COR-L47 (cell line): ENCODE measurements at places on chromosomes 4 and X.

GRCh38 chrX:110418316-110419235 is 59.9 kb downstream of the RTL9 start:
- no peak for DNase-seq

- no peak for DNase-seq
Measured at GRCh38 chrX:43968359-43968781, 4.8 kb downstream of the NDP start.

- no peak for DNase-seq
Measured at GRCh38 chr4:129264008-129264657, 168.2 kb downstream of the C4orf33 start.

- no peak for DNase-seq
Measured at GRCh38 chrX:38626296-38626695, 65.0 kb downstream of the TSPAN7 start.

DNA sequence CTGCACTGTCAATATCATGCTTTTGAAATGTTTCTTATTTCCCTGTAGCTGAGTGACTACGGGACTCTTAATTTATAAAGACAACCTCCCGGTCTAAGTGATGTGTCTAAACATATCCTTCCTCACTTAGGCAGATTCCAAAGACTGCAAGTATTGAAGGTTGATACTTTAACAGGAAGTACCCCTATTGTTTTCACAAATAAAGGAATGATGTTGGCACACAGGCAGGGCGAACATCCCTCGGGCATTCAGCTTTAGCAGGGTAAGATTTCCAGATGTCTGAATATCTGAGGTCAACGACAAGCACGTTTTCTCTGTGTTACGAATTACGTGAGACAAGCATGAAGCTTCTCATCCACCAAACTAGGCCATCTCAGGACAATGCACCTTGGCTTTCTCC is 638.0 kb upstream of the FRG1 start:
- no peak for DNase-seq

- DNase-seq = no peak
Measured at GRCh38 chr4:152340818-152341217, 195.1 kb downstream of the FBXW7 start.

GRCh38 chr4:151296227-151296626 is 19.3 kb downstream of the PRSS48 start:
- DNase-seq = no peak

- DNase-seq = no peak
Measured at GRCh38 chr4:118743867-118744266, 58.7 kb downstream of the METTL14 start.

- no peak for DNase-seq
Measured at GRCh38 chrX:119693996-119694451, 1.1 kb upstream of the SEPTIN6 start.

DNA sequence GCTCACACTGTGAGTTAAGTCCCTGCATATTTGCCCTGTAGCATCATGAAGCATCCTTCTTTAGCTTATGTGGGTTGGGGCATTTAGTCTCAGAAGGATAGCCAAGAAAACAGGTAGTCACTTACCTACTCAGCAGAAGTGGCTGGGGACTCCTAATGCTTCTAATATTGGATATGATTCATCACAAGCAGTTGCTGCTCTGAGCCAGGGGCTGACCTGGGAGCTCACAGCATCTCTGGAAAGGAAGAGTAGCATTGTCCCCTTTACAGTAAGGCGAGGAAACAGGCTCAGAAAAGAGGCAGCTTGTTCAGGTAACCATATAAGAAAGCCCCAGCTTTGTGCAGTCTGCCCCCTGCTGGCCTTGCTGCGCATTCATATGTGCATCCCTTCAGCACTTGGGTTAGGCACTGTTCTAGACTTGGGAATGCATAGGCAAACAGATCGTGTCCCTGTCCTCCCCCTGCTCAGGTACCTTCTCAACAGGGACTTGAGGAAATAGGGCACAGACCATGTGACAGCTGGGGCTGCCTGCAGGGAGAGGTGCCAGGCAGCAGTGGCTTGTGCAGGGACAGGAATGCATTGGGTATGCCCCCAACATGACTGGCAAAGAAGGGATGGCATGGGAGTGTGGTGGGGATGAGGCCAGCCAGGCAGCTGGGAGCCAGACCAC is 35.7 kb upstream of the TBC1D14 start:
- peak; percentile 51 for DNase-seq

DNA sequence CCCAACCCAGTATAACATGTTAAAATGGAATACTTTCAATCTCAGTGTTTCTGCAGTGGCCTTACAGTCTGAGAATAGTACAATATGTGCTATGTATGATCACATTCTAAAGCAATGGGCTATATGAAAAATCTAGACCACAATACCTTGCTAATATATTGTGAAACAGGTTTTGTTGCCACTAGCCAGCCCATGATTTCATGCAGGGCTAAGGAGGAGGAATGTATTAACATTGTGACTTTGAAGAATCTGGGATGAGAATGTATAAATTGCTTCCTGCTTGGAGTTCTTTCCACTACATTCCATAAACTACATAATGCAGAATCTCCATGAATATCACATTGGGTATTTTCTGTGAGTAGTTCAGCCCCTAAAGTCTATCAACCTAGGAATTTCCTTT is 935.4 kb upstream of the GRIA3 start:
- no peak for DNase-seq

DNA sequence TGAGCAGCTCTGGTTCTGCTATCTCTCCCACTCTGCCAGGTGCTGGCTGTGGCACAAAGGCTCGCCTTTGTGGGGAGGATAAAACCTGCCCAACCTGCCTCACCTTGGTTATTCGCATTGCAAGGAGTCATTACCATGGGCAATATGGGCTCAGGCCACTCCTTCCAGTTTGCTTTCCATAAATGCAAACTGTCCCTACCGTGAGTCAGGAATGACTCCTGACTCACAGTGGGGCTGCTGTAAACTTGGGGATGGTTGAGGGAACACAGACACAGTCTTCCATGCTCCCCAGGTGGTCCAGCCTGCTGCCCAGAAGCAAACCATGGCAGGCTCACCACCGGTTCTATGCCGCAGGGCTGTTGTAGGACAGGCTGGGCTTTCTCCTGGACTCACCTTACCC is 36.1 kb downstream of the COQ2 start:
- DNase-seq = no peak

- no peak for DNase-seq
Measured at GRCh38 chr4:92064574-92064973, 239.2 kb upstream of the GRID2 start.

- DNase-seq = no peak
Measured at GRCh38 chr4:143658336-143658735, 42.1 kb downstream of the FREM3 start.

- DNase-seq = no peak
Measured at GRCh38 chr4:5462896-5463295, 245.5 kb downstream of the EVC2 start.

- DNase-seq = peak; percentile 34
Measured at GRCh38 chr4:69823481-69824186, 36.3 kb downstream of the SULT1E1 start.

DNA sequence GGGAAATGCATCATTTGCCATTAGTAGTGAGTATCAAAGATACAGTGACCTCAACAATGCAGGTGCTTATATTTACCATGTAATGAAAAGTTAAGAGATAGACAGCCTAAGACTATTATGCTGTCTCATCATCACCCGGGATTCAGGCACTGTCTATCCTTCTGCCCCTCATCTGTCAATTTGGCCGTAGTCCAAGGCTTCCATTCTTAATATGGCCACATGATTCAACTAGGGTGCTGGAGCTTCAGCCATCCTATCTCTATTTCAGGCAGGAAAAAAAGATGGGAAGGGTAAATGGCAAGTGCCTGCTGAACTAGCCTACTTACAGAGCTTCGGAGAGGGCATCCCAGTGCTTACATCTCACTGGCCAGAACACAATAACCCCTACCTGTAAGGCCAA is 196.7 kb upstream of the LNX1 start:
- DNase-seq = no peak

DNA sequence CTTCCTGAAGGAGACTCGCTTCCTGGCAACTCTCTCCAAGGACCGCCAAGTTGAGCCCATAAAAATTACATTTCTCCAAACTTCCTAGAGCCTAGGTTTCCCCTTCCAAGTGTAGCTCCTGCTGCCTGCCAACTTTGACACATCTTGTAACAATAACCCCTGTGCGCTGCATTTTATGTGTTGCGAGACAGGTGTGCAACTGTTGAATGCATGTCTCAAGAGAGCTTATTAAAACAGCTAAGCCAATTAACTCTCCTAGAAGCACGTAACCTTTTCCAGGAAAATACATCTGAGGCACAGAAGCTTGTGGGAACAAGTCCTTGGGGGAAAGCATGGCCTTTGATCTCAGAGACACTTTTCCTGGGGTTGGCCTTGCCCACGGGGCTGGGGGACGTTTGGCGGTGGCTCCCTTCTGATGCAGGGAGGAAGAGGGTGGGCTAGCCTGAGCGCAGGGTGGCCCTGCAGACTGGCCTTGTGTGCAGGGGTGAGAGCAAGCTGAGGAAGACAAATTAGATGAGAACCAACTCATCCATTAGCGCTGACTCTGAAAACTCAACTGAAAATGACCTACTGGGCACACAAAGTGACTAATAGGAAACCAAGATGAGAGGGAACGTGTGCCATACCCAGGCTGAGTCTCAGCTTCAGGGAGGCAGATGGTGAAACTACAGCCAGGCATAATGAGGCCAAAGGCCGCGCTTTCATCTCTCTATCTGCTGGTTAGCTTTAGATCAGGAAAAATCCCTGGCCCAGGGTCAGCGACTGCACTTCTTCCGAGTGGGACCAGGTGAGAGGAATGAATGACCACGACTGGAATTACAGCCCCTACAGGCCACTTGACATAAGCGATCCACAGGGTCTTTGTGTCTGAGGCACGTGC is 75.3 kb downstream of the ENPP6 start:
- no peak for DNase-seq

- DNase-seq = no peak
Measured at GRCh38 chrX:38651625-38652601, 90.6 kb downstream of the TSPAN7 start.

- DNase-seq = no peak
Measured at GRCh38 chr4:57501720-57502119, 391.5 kb upstream of the IGFBP7 start.

DNA sequence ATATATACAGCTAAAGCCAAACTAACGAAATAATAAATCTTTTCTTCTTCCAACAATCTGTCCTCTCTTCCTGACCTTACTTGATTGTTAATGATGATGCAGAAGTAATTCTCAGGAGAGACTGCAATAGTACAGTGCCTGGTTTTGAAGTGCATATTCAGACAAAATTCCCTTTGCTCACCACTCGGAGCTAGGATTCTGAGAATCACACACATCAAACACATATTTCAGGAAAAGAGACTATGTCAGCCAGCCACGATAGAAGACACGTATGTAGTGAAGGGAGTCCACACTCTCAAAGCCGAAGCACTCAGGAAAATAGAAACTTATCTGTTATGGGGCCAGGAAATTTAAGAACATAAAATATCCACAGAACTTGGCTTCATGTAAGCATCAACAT is 362.5 kb upstream of the FAT1 start:
- DNase-seq = no peak
